ENCODE measurements at places on chromosomes 13 and 19.
A peak's percentile ranks its signal among the peaks of the same experiment; 100 is the strongest.

- peak; percentile 27 for DNase-seq
These were observed at the start of gene CCNA1 for GRCh38 chr13:36432106-36432544. Gene CCNA1 (plus strand): TSS chr13:36432495. CDS start chr13:36433057, 562 bp downstream.

GRCh38 chr19:45554481-45554880 is 30.1 kb downstream of the OPA3 start:
- DNase-seq, result no peak

GRCh38 chr19:10343495-10343894 is 4.1 kb upstream of the ICAM3 start:
- DNase-seq, result no peak

DNA sequence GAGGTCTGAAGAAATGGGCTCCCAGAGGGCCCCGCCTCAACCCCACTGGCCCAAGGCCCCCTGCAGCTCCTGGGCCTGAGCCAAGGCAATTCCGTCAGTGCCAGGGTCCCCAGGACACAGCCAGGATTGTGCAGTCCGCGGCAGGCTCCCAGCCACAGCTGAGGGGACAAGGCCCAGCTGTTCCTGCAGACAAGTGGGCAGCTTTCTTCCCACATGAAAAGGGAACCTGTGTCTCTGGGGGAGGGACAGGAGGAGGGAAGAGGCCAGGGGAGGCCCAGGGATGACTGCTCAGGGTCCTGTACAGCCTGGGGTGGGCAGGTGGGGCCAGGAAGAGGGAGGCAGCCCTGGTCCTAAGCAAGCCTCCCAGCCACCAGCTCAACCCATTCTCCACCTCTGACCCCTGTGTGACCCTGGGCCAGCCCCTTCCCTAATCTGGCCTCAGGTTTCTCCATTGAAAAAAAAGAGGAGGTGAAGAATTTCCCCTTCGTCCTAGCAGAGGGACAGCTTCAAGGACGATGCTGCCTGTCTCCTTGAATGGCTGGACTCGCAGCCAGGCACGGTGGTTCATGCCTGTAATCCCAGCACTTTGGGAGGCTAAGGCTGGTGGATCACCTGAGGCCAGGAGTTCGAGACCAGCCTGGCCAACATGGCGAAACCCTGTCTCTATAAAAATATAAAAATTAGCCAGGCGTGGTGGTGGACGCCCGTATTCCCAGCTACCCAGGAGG is 20.5 kb upstream of the VSTM2B start:
- no peak for DNase-seq

DNA sequence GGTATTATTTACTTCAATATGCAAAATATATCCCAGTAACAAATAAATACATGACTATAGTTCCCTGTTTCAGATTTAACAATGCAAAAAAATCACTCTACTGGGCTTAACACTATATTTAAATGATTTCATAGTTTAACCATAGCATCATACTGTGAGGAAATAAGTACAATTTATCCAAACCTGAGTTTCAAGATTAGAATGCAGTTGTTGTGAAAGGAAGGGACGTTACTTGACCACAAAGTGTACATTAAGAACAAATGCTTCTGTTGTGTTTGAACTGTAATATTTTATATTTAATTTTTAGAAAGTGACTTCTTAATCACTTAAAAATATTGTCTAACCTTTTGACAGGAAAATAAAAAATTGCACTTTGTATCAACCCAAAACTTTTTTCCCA is 1747.9 kb upstream of the SPRY2 start:
- no peak for DNase-seq

GRCh38 chr19:43395561-43395960 is 19.1 kb upstream of the TEX101 start:
- no peak for DNase-seq

GRCh38 chr13:50068508-50068907 is 53.3 kb downstream of the KCNRG start:
- DNase-seq, result no peak

- no peak for DNase-seq
These were observed 77.4 kb upstream of the ABCC4 start for GRCh38 chr13:95378603-95379002.

DNA sequence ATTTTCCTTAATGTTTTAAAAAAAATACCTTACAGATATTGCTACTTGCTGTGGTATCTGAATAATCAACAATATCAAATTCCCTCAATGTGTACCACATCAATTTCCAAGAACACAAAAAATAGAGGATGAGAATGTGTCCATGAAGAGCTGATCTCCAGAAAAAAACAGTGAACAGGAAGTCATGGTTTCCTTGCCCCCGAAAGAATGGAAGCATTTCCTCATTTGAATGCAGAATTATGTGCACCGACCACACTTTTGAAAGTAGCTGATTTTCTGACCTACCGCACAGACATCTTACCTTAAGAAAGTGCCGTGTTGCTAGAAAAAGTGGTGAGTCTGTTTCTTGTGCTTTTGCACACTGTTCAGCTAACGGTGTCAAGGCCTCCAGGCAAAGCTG is 13.4 kb upstream of the EEF1AKMT1 start:
- no peak for DNase-seq

DNA sequence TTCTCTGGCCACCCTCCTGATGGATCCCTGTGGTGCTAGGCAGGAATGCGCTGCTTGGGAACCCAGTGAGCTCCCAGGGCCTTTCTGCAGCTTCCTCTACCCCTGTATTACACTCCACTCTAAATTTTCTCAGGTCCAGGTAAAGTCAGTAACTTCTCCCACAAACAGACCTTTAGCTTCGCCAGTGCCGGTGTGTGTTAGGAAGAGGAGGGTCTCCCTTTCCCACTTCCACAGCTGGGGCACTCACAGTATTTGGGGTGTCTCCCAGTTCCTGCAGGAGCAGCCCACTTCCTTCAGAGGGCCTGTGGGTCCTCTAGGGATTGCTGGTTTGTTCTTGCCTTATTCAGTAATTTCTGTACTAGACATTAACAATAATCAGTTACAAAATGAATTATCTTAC is 193.5 kb upstream of the PCDH17 start:
- no peak for DNase-seq

- no peak for DNase-seq
These were observed 51.8 kb downstream of the TSSK6 start for GRCh38 chr19:19463348-19464117.

- DNase-seq, result no peak
These were observed 102.6 kb upstream of the FNDC3A start for GRCh38 chr13:48873081-48873480.

DNA sequence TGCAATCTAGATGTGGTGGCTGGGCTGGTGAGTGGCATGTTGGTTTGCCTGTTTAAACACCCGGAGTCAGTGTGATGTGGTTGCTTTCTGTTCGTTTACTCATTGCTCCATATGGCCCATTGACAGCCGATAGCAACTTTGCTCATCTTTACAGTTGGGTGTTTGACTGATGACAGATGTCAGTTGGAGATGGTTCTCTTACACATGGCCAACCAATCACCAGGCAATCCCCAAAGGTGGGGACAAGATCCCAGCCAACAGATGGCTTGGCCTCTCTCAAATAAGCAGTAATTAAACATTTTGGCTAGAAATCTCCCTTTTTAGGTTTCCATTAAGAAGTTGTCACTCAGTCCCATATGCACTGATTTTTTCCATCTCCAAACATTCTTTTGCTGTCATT is 497.1 kb upstream of the ARGLU1 start:
- no peak for DNase-seq

GRCh38 chr19:13022111-13022858 is 27.0 kb downstream of the NFIX start:
- no peak for DNase-seq

GRCh38 chr19:10450853-10451609 is 30.7 kb downstream of the PDE4A start:
- DNase-seq, result peak; percentile 98

DNA sequence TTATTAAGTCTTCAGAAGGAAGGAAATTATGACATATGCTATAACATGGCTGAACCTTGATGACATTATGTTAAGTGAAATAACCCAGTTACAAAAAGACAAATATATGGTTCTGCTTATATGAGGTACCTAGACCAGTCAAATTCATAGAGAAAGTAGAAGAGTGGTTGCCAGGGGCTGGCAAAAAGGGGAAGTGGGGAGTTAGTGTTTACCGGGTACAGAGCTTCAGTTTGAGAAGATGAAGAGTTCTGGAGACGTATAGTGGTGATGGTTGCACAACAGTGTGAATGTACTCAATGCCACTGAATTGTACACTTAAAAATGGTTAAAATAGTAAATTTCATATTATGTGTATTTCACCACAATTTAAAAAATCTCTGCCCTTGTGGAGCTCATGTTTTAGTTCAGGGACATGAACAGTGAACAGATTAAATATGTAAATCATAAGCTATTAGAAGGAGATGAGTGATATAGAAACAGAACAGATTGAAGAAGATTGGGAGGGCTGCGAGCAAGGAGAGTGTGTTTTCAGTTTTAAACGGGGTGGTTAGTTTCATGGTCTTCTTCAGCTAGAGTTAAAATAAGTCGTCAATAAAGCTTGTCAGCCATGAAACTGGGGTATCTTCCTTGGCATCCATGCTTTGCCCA is 355.2 kb downstream of the KCNRG start:
- no peak for DNase-seq

- DNase-seq, result no peak
These were observed 16.7 kb downstream of the SYDE1 start for GRCh38 chr19:15123900-15124299.

- DNase-seq, result no peak
These were observed 11.9 kb downstream of the EFNB2 start for GRCh38 chr13:106523576-106523975.

GRCh38 chr19:35742121-35742724 is at the start of gene IGFLR1:
Gene IGFLR1 (minus strand): TSS chr19:35742452. CDS start chr19:35741180, 1,272 bp downstream.
- no peak for DNase-seq

- no peak for DNase-seq
These were observed 1266.2 kb downstream of the SLITRK5 start for GRCh38 chr13:88937384-88937783.

Measured in K562 (cell line).